GM23248 (cell line): ENCODE measurements at places on chromosomes 1 and 21. TPM values are rescaled to one million over a fixed set of nuclear protein-coding genes. Genes with fewer than 3 reads are reported as not detected.

- no peaks in the 10 kb centered on the region for H3K36me3 ChIP-seq
- no peaks in the 10 kb centered on the region for H3K4me1 ChIP-seq
- no peak for DNase-seq
- H3K27ac ChIP-seq: no peak overlapping the region
Measured at GRCh38 chr1:117638759-117639158, 32.9 kb downstream of the TENT5C start.

The SYF2 gene
- 39.9 and 40.5 TPM in 2 replicates for polyA plus RNA-seq

The FAM72D gene
- 1.6 and 2.4 TPM in 2 replicates for polyA plus RNA-seq

DNA sequence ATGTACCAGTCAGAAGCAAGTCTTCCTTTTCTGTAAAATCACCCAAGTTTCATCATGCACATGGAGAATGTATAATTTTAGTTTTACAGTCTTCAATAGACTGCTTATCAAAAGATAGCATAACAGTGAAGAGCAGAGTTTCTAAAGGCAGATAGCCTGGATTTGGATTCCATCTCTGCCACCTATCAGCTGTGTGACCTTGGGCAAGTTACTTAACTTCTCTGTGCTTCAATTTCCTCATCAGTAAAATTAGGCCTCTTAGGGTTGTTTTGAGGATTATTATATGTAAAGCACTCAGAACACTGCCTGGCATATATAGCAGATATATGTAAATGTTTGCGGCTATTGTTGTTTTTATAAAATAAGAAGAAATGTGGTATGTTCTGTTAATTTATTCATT, 38.9 kb downstream of the PTGFRN start:
- DNase-seq: no peak
- H3K4me3 ChIP-seq: no peak overlapping the region
- peaks cover 17% of the 10 kb centered on the region for H3K4me1 ChIP-seq
- no peak overlapping the region for H3K27ac ChIP-seq
- no peaks in the 10 kb centered on the region for H3K36me3 ChIP-seq

DNA sequence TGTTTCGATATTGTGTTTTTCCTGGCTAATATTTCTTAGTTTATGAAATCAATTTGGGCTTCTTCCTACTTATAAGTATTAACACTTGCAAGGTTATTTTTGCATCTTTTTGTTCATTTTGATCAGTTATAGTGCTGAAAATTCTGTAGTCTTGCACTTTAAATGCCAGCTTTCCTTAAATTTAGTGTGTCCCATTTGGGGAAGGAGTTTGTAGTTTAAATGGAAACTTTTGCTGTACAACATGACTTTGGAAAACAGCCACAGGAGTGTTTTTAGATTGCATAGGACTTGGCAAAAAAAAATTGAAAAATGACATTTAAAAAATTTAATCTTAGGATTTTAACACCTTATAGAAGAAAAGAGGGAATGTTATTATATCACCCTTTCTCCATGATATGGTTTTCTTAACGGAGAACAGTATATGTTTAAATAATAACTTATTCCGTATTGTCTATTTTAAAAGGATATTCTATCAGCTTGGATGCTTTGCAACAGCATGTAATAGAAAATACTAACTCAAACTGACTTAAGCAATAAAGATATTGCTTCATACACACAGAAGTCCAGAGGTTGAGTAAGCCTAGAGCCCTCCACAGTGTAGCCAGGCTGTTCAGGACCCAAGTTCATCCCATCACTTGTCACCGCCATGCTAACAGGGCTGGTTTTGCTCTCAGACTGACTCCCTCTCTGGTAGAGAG, 53.8 kb downstream of the LYPLAL1 start:
- no peak overlapping the region for H3K27ac ChIP-seq
- no peaks in the 10 kb centered on the region for H3K27me3 ChIP-seq
- no peak for DNase-seq
- H3K4me3 ChIP-seq: no peak overlapping the region
- no peaks in the 10 kb centered on the region for H3K36me3 ChIP-seq
- no peaks in the 10 kb centered on the region for H3K4me1 ChIP-seq

DNA sequence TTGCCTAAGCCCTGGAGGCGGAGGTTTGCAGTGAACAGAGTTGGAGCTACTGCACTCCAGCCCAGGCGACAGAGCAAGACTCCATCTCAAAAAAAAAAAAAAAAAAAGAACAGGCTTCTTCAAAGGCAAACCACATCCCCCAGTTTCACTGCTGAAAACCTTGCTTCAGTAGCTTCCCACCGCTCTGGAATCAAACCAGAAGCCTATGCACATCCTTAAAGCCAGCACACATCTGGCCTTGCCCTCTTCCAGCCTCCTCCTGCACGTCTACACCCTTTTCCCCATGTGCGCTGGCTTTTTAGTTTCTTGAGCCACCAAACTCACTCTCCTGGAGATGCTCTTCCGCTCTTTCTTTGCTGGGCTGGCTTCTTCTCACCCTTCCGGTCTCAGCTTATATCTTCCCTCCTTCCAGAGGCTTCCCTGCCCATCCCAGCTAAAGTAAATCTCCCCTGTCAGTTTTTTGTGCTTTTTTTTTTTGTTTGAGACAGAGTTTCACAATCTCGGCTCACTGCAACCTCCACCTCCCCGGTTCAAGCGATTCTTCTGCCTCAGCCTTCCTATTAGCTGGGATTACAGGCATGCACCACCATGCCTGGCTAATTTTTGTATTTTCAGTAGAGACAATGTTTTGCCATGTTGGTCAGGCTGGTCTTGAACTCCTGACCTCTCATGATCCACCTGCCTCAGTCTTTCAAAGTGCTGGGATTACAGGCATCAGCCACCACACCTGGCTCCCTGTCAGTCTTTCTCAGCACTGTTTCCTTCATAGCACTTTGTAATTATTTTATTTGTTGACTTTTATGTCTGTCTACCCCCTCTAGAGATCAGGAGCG, 42.0 kb upstream of the ID3 start:
- no peaks in the 10 kb centered on the region for H3K36me3 ChIP-seq
- no peak overlapping the region for H3K4me3 ChIP-seq
- H3K4me1 ChIP-seq: peaks cover 7% of the 10 kb centered on the region; the same call in 1 of the 2 replicates
- no peak for DNase-seq

GRCh38 chr1:24020025-24020424, 39.9 kb upstream of the SRSF10 start:
- H3K27ac ChIP-seq: peak overlapping the region; percentile 98
- no peaks in the 10 kb centered on the region for H3K36me3 ChIP-seq
- H3K4me1 ChIP-seq: peaks cover 67% of the 10 kb centered on the region
- no peak overlapping the region for H3K4me3 ChIP-seq
- no peaks in the 10 kb centered on the region for H3K27me3 ChIP-seq

The KRTAP21-2 gene
- polyA plus RNA-seq: not detected in 2 replicates

- peaks cover 75% of the 10 kb centered on the region for H3K4me1 ChIP-seq
- no peaks in the 10 kb centered on the region for H3K27me3 ChIP-seq
- H3K4me3 ChIP-seq: no peak overlapping the region
Measured at GRCh38 chr1:201719812-201720521, 109.0 kb upstream of the IPO9 start.
